ENCODE measurements at places on chromosomes 13 and 19.

- no peak for DNase-seq
Observed at GRCh38 chr13:75391432-75392100, 90.4 kb downstream of the TBC1D4 start.

GRCh38 chr19:56145698-56146097 is 4.6 kb downstream of the ZNF444 start:
- no peak for DNase-seq

DNA sequence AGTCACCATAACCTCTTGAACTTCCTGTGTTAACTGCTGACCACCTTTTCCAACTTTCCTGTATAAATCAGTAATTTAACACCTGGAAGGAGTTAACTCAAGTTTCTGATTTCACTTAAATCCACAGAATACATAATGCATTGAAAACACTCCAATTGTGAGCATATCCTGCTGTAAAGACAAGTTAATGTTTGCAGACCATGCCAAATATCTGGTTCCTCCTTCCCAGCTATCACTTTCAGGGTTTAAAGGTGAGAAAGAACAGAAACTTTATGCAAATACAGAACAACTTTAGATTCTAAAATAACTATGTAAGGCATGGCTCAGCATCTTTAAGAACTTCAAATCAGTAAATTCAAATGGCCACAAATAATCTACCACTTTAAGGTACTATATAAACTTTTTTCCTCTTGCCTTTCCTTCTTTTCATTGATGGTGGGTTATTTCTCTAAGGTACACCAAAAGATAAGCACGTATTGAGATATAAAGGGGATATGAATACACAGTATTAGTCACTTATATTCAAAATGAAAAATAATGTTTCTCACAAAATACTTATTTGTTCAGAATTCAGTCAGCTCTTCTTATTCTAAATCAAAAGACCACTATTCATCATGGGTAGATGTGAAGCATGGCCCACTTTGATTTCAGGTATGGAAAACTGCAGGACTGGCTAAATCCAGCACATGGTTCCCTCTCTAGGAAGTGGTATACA is 6.6 kb upstream of the TPTE2 start:
- no peak for DNase-seq

DNA sequence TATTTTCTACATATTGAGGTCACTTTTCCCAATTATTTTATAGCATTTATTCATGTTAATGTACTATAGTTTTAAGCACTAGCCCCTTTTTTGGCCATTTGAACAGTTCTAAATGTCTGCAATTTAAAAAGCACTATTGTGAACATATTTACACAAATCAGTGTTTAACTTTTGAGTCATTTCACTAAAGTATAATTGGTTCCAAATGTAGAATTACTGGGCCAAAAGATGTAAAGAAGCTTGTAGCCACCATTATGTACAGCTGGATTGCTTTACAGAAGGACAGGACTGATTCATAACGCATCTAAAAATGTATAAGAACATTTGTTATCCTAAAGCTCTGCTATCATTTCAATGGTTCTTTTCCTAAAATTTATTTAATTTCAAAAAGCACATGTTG is 16.6 kb upstream of the ATP12A start:
- DNase-seq, result no peak

- peak; percentile 29 for DNase-seq
Observed at GRCh38 chr19:18967358-18968146, 26.5 kb upstream of the HOMER3 start.

- DNase-seq, result peak; percentile 52
Observed at GRCh38 chr13:99062593-99062992, 84.7 kb upstream of the DOCK9 start.
